ENCODE measurements at places on chromosomes 3 and 15. TPM values are rescaled to one million over a fixed set of nuclear protein-coding genes. Genes with fewer than 3 reads are reported as not detected.

DNA sequence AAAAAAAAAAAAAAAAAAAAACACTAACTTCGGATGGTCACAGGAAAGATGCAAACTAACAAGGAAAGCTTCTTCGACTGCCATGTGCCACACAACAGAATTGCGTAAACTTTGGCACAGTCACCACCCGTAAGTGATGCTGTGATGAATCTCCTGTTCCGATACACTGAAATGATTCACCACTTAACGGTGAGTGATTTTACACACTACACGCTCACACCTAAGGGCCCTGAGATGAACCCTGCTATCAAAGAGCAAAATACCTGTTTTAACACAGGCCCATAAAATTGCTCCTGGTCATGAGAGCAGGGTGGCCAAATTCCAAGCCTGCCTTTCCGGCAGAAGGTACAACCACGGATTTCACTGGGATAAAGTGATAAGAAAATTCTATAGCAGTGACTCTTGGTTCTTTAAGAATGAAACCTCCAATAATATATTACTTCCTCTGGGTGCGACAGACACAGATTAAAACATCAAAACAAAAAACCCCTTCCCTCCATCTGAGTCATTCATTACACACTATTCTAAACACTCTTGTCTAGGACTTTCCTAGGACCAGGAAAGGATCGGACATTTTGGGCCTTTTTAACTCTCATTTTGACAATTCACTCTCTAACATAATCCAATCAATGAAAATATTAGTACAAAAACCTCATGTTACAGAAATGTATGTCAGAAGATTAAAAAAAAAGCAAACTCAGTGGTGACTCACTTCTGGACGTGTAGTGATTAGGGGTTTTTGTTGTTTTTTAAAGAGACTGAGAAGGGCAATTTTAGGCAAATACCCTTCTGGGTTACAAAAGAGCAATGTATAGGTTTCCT is 28.3 kb downstream of the LRIG1 start:
- no peak overlapping the region for H3K27ac ChIP-seq
- H3K27me3 ChIP-seq: no peaks in the 10 kb centered on the region
- DNase-seq: no peak
- H3K4me1 ChIP-seq: peaks cover 25% of the 10 kb centered on the region

Gene CCR5
- 0.45 TPM for polyA plus RNA-seq

- H3K36me3 ChIP-seq: no peaks in the 10 kb centered on the region
- H3K27ac ChIP-seq: no peak overlapping the region
- peaks cover 5% of the 10 kb centered on the region for H3K4me1 ChIP-seq
- no peaks in the 10 kb centered on the region for H3K27me3 ChIP-seq
- DNase-seq: no peak
- H3K4me3 ChIP-seq: no peak overlapping the region
Measured at GRCh38 chr15:89085289-89085926, 2.8 kb upstream of the ABHD2 start.

Gene SNURF
- 3.9 TPM for polyA plus RNA-seq

Gene CHD2
- 43.6 TPM for polyA plus RNA-seq

All from ovary (tissue), 10 donors.